ENCODE measurements at places on chromosomes 5 and 9.
A peak's percentile ranks its signal among the peaks of the same experiment; 100 is the strongest.

DNA sequence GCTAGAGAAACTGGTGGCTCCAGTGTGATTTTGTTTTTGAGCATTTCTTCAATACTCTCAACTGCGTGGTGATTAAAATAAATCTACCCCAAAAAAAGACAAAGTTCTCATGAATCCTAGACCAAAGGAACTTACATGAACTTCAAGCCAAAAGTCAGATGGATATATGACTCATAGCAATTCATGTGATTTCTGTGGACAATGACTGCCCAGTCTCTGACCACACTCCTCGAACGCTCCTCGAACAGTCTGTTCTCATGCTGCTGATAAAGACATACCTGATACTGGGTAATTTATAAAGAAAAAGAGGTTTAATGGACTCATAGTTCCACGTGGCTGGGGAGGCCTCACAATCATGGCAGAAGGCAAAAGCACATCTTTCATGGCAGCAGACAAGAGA, 46.4 kb upstream of the CEP78 start:
- DNase-seq, result no peak

GRCh38 chr5:32542216-32543059, 42.9 kb upstream of the SUB1 start:
- DNase-seq, result no peak

GRCh38 chr5:61805101-61805500, 473.0 kb downstream of the ZSWIM6 start:
- peak; percentile 4 for DNase-seq

- no peak for DNase-seq
Observed at GRCh38 chr5:59322058-59322457, 571.5 kb downstream of the PDE4D start.

- DNase-seq, result no peak
Observed at GRCh38 chr9:73780916-73781315, 629.3 kb downstream of the ANXA1 start.

GRCh38 chr9:90107040-90107725, 502.4 kb downstream of the GADD45G start:
- no peak for DNase-seq

- DNase-seq, result no peak
Observed at GRCh38 chr9:133470427-133470924, 8.4 kb downstream of the SLC2A6 start.

- peak; percentile 82 for DNase-seq
Observed at GRCh38 chr9:37976714-37977477, 73.0 kb upstream of the SLC25A51 start.

- DNase-seq, result no peak
Observed at GRCh38 chr9:17802249-17802857, 223.5 kb downstream of the SH3GL2 start.

- no peak for DNase-seq
Observed at GRCh38 chr9:36479101-36479500, 79.0 kb upstream of the RNF38 start.

DNA sequence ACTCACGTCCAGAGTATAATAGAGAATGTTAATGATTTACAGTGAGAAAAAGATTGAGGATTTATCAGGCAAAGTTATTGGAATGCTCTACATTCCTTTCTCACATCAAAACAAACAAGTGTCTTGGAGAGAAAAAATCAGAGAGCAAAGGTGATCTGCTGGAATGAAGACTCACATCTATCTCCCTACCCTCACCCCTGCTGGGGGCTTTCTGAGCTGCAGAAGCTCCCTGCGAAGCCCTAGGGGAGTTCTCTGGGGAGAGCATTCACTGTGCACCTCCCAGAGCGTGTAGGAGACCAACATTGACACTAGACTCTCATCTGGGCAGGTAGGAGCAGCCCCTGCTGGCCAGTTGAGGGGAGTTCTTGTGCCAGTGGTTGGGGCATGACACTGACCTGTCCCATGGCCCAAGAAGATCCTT, 76.6 kb upstream of the ADAMTS16 start:
- no peak for DNase-seq

GRCh38 chr5:125607018-125607417, 816.2 kb upstream of the GRAMD2B start:
- no peak for DNase-seq

GRCh38 chr5:150496098-150496497, 11.8 kb upstream of the NDST1 start:
- no peak for DNase-seq

DNA sequence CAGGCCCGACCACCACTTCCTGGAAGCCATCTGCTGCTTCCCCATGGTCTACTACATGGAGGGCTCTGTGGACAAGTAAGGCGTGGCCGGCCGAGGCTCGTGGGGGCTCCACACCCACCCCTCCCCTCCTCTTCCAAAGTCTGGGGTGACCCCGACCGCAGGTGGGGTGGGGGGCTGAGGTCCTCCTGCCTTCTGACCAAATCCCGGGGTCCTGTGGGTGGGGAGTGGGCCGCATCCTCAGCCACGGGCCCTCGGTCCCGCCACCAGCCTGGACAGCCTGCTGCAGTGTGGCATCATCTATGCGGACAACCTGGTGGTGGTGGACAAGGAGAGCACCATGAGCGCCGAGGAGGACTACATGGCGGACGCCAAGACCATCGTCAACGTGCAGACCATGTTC, 76.4 kb downstream of the KCNT1 start:
- DNase-seq, result no peak

DNA sequence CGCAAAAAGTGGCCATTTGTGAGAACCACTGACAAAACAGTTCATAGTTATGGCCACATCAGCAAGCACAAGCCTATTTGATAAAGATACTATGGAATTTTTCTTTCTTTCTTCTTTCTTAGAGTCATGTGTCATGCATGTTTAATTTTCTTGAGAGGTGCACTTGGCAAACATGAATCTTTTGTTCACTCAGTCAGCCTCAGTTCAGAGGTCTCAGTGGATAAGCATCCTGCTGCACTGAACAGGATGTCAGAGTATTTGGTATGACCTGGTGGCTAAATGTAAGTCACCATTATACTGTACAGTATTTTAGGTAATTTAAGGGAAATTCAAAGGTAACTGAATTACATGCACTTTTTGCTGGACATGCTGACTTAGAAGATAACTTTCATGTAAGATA, 5.4 kb downstream of the NNT start:
- no peak for DNase-seq

DNA sequence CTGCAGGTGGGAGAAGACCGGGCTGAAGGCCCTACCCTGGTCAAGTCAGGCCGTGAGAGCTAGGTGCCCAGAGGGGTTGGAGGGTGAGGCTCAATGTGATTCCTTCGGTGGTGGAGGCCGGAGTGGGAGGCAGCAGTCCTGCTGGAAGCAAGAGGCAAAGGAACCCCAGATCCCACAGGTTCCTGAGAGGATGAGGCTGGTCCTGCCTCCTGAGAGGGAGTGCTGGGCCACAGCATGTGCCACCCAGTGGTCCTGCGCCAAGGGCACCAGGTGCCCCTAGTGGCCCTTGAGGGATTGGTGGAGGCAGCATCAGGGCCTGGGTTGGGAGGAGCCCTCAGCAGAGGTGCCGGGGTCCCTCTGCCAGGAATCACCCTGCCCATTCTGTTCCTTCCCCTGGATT, 59.1 kb downstream of the BARX1 start:
- no peak for DNase-seq

DNA sequence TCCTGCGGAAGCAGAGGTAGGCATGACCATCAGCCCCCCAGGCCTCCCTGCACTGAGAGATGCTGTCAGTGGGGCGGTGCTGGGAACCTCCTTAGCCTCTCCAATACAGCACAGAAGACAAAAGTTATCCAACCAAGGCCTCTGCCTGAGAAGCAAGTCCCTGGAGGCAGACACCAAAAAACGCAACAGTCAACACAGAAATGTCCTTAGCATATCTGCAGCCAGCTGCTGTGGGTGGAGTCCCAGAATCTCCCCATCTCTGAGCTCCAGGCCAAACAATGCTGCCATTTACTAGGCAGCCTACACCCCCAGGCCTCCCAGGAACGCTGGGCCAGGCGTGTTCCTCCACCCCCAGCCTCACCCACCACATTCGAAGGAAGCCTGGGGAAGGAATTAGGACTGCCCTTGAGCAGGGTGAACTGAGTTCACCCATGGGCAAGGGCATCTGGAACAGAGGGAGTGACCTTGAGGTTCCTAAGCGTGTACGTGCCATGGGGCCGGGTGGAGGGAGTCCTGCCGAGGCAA, 43.7 kb downstream of the STK10 start:
- no peak for DNase-seq

- no peak for DNase-seq
Observed at GRCh38 chr5:39767916-39768315, 343.1 kb upstream of the DAB2 start.

- no peak for DNase-seq
Observed at GRCh38 chr5:97167435-97167834, 15.6 kb downstream of the RIOK2 start.

- DNase-seq, result peak; percentile 39
Observed at GRCh38 chr9:3434594-3434993, 91.2 kb downstream of the RFX3 start.

- DNase-seq, result no peak
Observed at GRCh38 chr9:68750786-68751185, 45.7 kb downstream of the PIP5K1B start.

GRCh38 chr5:150081541-150082283, 4.6 kb downstream of the CSF1R start:
- DNase-seq, result no peak

DNA sequence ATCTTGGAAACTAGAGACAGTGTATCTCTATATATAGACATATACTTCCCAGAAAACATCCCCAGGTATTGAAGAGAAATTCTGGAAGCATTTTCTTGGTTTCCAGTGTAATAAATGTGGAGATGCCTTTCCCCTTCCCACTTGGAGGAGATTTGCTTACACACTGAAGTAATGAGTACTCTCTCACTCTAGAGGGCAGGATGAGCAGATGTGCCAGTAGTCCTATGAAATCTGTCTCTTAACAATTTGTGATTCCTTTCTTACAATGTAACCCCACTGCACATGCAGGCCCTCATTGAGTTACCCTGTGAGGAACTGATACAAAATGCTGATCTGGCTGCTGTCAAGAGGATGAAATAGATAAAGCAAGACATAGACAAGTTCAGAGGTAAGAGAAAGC, 567.2 kb downstream of the SLCO4C1 start:
- DNase-seq, result no peak

- DNase-seq, result no peak
Observed at GRCh38 chr5:88882276-88883038, 527 bp downstream of the MEF2C start.

- peak; percentile 24 for DNase-seq
Observed at GRCh38 chr5:36944607-36945225, 68.1 kb downstream of the NIPBL start.

DNA sequence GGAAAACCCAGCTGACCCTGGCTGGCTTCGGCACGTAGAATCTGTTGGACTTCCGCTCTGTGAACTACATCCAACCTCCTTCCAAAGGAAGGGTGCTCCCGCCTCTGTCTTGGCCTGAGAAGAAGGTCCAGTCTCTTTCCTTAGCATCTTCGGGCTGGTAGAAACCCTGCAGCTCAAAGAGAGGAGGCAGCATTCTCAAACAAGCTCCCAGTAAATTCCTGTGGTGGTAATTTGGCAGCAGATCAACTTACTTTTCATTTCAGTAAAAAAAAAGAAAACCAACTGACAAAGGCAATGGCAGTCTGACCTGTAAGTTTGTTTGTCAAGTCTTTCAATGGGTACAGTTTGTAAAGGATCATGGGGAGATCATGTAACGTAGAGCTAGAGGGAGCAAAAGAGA, 176.7 kb downstream of the MED10 start:
- no peak for DNase-seq

GRCh38 chr9:125190361-125190801, 778 bp upstream of the PPP6C start:
- DNase-seq, result no peak
